ENCODE measurements at places on chromosomes 11 and 22.

GRCh38 chr11:104451197-104451893 lies 287.4 kb upstream of the PDGFD start:
- DNase-seq = no peak

DNA sequence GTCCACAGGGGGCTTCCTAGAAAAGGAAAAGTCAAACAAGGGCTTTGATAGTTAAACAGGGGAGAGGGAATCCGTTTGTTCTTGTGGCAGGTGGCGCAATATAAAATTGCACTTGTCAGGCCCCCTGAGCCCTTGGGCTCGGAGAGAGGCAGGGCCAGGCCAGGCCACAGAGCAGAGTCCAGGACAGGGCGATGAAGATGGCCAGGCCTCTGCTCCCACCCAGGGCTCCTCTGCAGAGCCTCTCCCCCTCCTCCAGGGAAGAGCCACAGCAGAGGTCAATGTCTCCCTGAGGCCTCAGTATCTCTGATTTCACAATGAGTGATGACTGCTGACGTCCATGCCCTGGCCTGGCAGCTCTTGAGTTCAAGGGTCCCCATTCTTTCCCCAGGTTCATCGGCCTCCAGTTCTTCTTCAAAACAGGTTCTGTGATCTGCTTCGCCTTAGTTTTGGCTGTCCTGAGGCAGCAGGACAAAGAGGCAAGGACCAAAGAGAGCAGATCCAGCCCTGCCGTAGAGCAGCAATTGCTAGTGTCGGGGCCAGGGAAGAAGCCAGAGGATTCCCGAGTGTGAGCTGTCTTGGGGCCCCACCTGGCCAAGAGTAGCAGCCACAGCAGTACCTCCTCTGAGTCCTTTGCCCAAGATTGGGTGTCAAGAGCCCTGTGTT lies 36.4 kb upstream of the TPBGL start:
- DNase-seq = peak; percentile 97

DNA sequence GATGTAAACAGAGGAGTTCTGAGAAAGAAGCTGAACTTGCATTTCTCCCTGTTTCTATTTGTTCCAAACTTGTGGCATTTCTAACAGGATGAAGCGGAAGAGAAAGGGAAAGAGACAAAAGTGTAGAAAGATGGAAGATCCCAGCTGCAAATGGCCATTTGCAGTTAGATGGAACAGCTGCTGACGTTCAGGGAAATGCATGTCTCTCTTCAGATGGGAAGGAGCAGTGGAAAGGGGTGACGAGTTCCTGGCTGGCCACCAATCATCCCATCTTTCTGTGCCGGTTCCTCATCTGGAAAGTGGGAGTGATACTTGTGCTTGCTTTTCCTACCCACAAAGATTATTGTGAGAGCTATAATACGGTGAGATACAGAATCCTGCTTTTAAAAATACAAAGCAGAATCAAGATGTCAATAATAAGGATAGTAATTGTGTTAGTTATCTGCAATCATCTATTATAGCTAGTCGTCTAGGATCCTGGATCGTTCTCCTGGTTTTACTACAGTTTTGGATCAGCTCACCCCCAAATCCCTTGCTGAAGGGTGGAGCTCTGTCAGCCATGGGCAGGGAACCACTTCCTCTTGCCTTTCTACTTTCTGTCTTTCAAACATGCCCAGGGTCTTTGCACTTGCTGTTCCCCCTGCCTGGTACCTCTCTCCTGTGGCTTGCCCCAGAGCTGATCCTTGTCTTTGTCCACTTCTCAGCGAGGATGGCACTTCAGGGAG lies 1.2 kb upstream of the TIMP3 start:
- DNase-seq = no peak

DNA sequence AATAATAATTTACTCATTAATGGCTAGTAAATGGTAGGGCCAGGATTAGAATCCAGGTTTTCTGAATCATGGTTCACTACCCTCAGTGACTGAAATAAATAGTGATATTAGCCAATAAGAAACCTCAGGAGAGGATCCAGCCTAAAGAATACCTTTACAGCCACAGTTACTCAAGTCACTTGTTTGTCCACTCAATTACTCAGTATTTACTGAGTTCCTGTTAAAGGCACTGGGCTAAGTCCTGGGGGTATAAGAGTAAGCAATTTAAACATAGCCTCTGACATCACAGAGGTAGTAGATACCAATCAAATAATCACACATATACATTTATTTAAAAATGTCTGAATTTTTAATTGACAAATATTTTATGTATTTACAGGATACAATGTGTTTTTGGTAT lies 56.8 kb upstream of the GAB2 start:
- no peak for DNase-seq

DNA sequence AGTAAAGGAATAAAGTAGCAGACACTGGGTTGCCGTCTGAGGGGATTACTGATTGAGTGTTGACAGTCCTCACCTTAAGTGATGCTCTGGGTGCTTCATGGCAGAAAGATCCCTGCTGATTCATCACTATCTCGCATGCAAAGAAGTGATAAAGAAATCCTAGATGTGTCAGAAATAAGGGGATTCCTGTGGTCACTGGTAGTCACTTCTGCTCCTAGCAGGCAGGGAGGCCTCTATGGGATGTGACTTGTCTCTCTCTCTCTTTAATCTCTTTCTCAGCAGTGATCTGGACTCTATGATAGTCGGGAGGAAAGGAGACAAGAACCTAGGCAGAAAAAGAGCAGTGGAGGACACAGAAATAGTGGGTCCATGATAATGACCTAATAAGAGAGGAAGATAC lies 30.9 kb upstream of the OR56A1 start:
- no peak for DNase-seq

DNA sequence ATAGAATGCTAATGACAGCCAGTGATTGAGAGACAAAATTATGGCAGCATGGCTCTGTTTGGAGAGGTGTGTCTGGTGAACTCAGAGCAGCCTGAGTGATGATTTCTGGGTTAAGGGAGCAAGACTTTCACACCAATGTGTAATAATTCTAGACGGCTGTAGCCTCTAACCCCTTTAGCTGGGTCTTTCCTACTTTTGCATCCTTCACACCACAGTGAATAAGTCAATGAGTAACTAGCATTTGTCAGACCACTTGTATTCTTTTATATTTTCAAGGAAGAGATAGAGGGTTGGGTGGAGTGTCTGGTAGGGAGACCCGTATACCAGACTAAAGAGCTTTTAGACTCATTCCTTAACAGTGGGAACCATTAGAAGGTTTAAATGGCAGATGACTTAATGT lies 50.4 kb downstream of the ATXN10 start:
- no peak for DNase-seq

- no peak for DNase-seq
Observed at GRCh38 chr11:60947700-60948099, 4.3 kb downstream of the SLC15A3 start.

Measured in large intestine (tissue), 12 donors.